Neural progenitor cell (in vitro differentiated cells): ENCODE measurements at places on chromosomes 2 and 18.

- no peaks in the 10 kb centered on the region for H3K36me3 ChIP-seq
- no peaks in the 10 kb centered on the region for H3K27me3 ChIP-seq
- DNase-seq = no peak
- no peak overlapping the region for H3K27ac ChIP-seq
- H3K4me3 ChIP-seq = no peak overlapping the region
Observed at GRCh38 chr18:3889803-3890202, 439.8 kb downstream of the TGIF1 start.

- H3K36me3 ChIP-seq = no peaks in the 10 kb centered on the region
- no peak for DNase-seq
- H3K4me3 ChIP-seq = no peak overlapping the region
- H3K4me1 ChIP-seq = no peaks in the 10 kb centered on the region
- H3K27ac ChIP-seq = no peak overlapping the region
Observed at GRCh38 chr2:28248511-28248910, 144.1 kb upstream of the FOSL2 start.

DNA sequence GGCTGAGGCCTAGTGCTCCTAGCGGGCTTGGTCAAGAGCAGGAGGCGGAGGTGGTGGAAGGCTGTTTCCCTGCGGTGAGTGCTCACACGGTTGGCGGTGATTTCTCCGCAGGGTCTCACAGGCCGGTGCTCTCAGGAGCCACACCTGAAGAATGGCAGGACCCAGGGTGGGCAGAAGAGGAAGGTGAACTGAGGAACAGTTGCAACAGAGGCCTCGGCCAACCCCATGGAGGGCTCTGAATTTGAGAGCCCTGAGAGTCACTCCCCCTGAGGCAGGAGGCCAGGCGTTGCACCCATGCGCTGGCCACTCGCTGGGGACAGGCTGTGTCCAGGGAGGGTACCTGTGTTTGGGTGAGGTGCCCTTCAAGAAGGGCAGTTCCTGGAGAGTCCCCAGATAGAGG lies 35.3 kb upstream of the ZNF516 start:
- no peak for DNase-seq
- no peak overlapping the region for H3K27ac ChIP-seq
- peaks cover 14% of the 10 kb centered on the region for H3K4me1 ChIP-seq

- H3K27ac ChIP-seq = no peak overlapping the region
- DNase-seq = no peak
- no peaks in the 10 kb centered on the region for H3K36me3 ChIP-seq
- H3K4me3 ChIP-seq = no peak overlapping the region
- H3K4me1 ChIP-seq = no peaks in the 10 kb centered on the region
Observed at GRCh38 chr2:13230221-13230620, 513.5 kb downstream of the TRIB2 start.

GRCh38 chr2:60426880-60427279 lies 126.6 kb downstream of the BCL11A start:
- DNase-seq = no peak
- H3K4me3 ChIP-seq = no peak overlapping the region
- no peaks in the 10 kb centered on the region for H3K27me3 ChIP-seq
- H3K36me3 ChIP-seq = no peaks in the 10 kb centered on the region
- no peak overlapping the region for H3K27ac ChIP-seq
- peaks cover 15% of the 10 kb centered on the region for H3K4me1 ChIP-seq

- no peaks in the 10 kb centered on the region for H3K27me3 ChIP-seq
- H3K4me1 ChIP-seq = no peaks in the 10 kb centered on the region
- H3K4me3 ChIP-seq = no peak overlapping the region
- DNase-seq = peak; percentile 47
Observed at GRCh38 chr2:137886083-137886831, 78.0 kb upstream of the HNMT start.

DNA sequence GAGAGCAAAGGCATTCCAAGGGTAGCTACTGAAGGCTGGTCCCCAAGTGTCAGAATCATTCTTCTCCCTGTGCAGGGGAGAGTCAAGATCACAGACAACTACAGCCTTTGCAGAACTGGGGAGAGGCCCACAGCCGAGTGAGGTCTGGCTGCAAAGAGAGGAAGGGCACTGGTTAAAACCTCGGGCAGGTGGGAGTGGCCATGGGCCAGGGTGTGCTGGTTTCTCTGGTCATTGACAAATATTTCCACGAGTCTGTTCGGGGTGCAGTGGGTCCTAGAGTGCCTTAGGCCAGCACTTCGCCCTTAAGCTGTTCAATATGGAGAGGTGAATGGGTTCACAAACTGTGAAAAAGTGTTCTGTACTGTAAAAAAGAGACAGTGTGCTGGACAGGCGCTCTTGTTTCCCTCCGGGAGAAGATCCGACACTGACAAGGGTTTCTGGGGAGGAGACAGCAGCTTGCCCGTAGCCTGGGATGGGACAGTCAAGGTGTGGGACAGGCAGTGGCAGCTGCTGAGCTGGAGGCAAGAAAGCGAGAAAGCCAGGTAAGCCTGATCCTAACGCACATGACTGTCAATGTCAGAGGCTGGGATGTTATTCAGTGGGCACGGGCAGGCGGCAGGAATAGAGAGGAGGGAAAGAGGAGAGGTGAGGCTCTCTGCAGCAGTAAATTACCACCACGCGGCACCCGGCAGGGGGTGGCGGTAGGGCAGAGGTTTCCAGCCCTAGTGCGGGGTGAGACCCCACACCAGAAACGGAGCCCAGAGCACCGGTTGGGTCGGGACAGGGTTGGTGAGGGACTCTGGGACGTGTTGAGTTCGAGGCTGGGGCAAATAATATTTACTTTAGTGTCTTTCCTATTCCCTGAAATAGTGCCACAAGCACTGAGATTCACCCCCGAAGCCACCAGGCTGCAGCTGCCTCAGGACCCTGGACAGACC lies 2.0 kb downstream of the NPPC start:
- peaks cover 7% of the 10 kb centered on the region for H3K4me1 ChIP-seq
- H3K4me3 ChIP-seq = no peak overlapping the region
- no peaks in the 10 kb centered on the region for H3K36me3 ChIP-seq
- no peak for DNase-seq
- H3K27me3 ChIP-seq = peaks cover 67% of the 10 kb centered on the region

DNA sequence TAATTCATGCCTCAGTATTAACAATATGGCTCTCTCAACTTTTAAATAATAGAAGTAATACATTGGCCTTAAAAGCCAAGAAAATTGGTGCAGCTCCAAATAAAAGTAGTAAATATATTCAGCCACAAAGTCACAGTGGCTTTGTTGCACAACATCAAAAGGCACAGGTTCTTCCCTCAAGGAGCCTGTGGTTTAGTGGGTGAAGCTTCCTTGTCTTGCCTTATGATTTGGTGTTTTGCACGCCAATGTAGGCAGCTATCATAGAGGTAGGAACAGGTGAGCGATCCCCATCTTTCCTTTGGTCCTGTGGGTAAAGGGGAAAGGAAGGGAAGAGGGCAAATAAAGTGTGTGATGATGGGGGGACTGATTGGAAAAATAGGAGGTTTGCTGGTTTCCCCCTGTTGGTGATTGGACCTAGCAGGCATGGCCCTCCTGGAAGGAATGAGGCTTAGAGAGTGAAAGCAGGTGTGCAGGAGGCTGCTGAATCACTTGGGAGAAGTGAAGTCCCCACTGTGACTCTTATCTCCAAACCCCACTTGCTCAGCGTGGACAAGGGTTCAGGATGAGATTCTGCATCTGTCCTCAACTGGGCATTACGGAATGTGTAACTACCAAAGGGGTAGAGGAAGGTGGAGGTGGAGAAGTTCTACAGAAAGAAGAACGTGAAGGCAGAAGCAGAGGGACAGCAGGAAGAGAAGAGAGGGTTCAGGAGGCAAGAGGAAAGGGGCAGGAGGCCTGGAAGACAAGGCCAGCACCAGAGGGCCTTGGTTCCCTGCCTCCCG lies 20.1 kb upstream of the TNP1 start:
- H3K4me3 ChIP-seq = no peak overlapping the region
- no peaks in the 10 kb centered on the region for H3K4me1 ChIP-seq
- H3K27ac ChIP-seq = no peak overlapping the region
- no peaks in the 10 kb centered on the region for H3K27me3 ChIP-seq
- no peaks in the 10 kb centered on the region for H3K36me3 ChIP-seq

GRCh38 chr2:40148334-40148733 lies 303.6 kb downstream of the SLC8A1 start:
- H3K4me3 ChIP-seq = no peak overlapping the region
- H3K27ac ChIP-seq = no peak overlapping the region
- no peaks in the 10 kb centered on the region for H3K27me3 ChIP-seq
